ENCODE measurements at places on chromosomes 2 and 18.

- no peak for DNase-seq
These were observed 45.7 kb downstream of the GAD1 start for GRCh38 chr2:170862286-170862902.

DNA sequence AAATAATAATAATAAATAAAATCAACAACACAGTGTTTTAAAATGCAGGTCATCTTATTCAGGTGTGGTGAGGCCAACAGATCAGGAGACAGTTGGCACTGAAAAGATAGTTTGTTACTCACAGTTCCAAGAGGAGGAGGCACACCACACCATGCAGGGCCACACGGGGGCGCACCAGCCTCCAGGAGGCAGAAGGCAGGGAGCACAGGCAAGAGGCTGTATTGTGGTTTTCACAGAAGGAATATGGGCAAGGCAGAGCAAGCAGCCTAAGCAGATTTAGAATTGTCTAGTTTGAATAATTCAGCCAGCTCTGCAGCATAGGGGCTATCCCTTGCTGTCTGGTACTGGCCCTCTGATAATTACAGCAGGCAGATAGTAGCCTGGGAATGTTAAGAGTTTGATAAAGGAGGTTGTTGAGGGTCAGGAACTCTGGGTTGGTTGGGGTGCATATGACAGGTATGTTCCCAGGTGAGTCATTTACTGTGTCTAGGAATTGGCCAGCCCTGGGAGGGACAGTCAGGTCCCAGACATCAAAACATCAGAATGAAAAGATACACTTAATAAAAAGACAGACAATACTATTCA lies 31.3 kb downstream of the KIAA2012 start:
- DNase-seq: no peak

DNA sequence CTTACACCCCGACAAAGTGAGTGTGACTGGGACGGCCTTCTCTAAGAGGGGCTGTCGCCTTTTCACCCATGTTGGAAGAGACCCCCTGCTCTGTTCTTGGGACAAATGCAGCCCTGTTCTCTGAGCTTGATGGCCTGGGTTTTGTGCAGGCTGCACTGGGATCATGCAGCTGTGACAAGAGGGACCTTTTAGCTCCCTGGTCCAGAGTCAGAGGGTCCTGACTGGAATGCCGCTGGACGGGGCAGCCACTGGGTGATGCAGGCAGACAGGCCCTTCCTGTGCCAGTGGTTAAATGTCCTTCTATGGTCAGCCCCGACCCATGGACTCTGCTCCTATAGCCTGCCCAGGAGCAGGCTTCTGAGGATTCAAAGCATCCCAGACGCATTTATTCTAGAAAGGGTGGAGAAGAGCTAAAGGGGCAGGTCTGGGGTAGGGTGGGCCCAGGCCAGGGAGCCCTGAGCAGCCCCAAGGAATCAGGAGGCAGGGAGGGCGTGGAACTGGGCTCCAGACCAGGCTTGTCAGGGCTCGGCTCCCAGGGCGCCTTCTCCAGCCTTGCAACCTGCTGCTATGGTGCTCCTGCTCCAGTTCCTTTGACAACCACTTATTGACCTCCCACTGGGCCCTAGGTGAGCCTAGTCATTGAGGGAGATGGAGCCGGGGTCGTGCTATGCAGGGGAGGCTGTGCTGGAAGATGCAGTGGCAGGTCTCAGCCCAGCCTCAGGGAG lies 277.9 kb upstream of the HS6ST1 start:
- DNase-seq: no peak

DNA sequence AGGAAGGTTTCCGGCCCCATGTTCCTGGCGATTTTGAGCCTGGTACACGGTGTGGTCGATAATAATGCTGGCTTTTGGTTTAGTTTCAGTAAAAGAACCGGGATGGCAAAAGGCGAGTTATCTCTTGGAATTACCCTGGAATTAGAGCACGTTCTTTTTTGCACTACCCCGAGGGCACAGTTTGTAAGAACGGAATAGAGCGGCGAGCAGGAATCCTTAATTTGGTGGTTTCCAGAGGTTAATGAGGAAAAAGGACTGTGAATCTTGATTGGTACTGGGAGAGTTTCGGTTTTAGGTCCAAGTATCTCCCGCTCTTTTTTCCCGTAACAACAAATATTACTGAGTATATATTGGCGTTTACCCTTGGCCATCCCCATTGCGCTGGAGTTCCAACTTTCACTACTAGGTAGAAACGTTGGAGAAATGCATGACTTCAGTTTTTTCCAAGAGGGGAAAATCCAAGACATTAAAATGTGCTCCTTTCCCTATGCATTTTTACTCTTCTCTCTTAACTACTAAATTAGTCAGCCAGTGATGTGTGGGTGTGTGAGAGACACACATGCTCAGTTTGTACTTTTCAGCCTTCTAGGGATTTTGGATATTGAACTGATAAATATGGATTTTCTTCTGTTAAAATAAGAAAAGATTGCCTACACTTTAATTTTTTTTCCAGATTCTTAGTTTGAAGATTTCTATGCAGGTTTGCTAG lies 160.8 kb downstream of the AGPS start:
- DNase-seq: no peak

GRCh38 chr2:72933646-72934151 lies 16.4 kb downstream of the EMX1 start:
- DNase-seq: no peak

DNA sequence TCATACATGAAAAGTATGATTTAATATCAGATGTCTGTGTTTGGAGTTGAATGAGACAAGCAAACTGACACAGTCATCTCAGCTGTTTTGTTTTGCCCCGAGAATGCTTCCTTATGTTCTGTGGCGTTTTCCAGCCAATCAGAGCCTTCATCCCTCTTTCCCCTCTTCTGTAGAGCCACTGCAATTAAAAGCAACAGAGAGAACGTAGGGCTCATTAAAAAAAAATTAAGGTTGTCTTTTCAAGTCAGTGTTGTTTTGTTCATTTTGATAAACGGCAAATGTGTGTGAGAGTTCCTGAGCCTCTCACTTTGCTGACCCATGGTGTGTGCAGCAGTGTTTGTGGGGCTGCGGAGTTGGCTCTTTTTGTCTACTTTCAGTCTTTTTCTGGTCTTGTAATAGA lies 216.0 kb downstream of the FHOD3 start:
- no peak for DNase-seq

GRCh38 chr2:101704816-101705578 lies 7.5 kb downstream of the MAP4K4 start:
- DNase-seq: no peak

GRCh38 chr2:168089200-168089599 lies 158.2 kb downstream of the STK39 start:
- DNase-seq: no peak

- no peak for DNase-seq
These were observed 59.0 kb downstream of the BIN1 start for GRCh38 chr2:127047716-127048617.

- DNase-seq: no peak
These were observed 5.5 kb downstream of the MSGN1 start for GRCh38 chr2:17821535-17822444.

DNA sequence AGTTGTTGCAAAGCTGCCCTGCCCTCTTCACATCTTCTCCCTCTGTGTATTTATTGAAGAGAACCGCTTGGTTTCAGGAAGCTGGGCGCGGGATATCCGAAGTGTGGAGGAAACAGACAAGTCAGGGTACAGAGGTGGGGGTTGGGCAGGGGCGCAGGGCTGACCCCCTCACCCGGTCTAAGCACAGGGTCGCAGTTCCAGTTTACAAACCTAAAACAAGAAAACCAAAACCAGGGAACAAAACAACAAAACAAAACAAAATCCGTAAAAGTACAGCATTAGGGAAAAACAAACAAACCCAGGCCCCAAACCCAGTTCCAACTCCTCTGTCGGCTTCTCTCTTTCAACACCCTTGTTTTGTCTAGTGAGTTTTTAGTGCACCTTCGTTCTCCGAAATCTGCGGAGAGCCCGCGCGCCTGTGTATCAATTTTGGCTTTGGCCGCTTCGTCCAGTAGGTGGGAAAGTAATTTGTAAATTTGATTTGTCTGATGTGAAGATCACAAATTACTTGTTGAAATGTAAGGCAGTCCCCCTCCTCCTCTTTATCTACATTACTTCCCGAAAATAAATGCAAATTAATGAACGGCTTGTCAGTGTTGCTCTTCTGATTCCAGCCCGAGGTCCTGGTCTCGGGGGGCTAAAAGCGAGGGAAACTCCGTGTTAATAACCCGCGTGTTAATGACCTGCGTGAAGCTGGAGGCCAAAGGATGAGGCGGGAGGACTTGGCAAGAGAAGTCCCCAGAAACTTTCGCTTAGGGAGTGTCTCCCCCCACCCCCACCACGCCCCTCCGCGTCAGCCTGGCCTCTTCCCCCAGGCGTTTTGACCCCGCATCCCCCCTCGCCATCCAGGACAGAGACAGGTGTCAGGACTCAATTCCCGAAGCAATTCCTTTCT lies 6.9 kb downstream of the OTX1 start:
- DNase-seq: no peak

GRCh38 chr18:56115071-56116015 lies 523.0 kb downstream of the TXNL1 start:
- DNase-seq: no peak

DNA sequence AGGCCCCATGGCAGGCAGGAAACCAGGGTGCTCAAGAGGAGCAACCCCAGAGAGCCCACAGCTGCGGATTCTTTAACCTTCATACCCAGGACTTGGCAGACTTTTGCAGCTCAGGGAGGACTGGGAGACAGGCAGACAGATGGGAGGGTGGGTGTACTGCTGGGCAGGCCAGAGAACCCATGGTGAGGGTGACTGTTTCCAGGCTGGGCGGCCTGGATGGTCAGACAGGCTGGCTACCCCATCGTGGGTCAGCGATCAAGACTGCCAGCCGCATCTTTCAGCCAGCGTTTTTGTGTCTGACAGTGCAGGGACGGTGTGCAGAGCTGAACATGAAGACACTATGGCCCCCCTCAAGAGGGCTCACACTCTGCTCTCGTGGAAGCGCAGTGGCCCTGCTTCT lies 82.2 kb downstream of the MARCO start:
- no peak for DNase-seq

- no peak for DNase-seq
These were observed 134.9 kb downstream of the RPIA start for GRCh38 chr2:88826399-88826798.

- no peak for DNase-seq
These were observed 231.4 kb downstream of the FAM210A start for GRCh38 chr18:13494871-13495445.

GRCh38 chr18:5747678-5748077 lies 147.6 kb downstream of the TMEM200C start:
- no peak for DNase-seq

- no peak for DNase-seq
These were observed 1.3 kb downstream of the NETO1 start for GRCh38 chr18:72866442-72866900.

- DNase-seq: no peak
These were observed 95.2 kb upstream of the BARD1 start for GRCh38 chr2:214904634-214905033.

- DNase-seq: no peak
These were observed 19.0 kb downstream of the OSBPL1A start for GRCh38 chr18:24378598-24378997.

DNA sequence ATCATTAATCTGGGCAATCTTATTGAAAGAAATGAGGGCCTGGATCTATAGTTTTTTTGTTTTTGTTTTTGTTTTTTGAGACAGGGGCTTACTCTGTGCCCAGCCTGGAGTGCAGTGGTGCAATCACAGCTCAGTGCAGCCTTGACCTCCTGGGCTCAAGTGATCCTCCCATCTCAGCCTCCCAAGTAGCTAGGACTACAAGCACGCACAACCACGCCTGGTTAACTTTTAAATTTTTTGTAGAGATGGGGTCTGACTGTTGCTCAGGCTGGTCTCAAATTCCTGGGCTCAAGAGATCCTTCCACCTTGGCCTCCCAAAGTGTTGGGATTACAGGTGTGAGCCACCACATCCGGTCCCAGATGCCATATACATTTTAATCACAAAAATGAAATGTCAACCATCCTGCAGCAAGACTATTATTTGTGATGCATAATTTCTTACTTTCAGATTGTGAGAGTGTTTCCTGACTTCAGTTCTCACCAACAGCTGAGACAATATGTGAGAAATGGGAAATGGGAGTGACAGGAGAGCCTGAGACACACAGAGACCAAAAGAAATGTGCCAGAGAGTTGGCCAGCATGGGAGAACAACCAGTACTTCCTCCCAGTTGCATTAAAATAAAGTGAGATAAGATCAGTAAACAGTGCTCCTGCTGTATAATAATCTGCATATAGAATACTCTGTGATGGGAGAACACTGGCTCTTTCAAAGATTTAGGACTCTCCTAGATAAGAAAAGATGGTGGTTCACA lies 87.6 kb downstream of the METTL8 start:
- no peak for DNase-seq

Data from activated T-cell treated with anti-CD3 and anti-CD28 coated beads for 4 hours (primary cell).